ENCODE measurements at places on chromosomes 2 and 18.

- no peak for DNase-seq
Observed at GRCh38 chr18:71995904-71996465, 548.2 kb downstream of the CBLN2 start.

DNA sequence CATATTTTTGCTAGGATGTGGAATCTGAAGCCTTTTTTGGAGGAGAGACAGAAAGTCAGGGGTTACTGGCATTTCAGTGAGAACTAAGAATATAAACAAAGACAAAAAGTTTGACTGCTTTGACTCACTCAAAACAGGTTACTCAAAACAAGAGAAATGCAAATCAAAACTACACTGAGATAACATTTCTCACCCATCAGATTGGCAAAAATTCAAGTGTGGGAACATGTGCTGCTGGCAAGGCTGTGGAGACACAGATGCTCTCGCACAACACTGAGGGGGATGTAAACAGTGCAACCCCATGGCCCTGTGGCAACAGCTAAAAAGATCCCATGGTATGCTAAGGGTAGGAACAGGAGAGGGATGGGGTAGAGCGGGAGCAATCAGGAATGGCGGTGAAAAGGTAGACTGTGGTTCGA is 86.6 kb downstream of the DTNB start:
- peak; percentile 73 for DNase-seq

GRCh38 chr2:236046715-236047114 is 121.5 kb downstream of the GBX2 start:
- DNase-seq = no peak

DNA sequence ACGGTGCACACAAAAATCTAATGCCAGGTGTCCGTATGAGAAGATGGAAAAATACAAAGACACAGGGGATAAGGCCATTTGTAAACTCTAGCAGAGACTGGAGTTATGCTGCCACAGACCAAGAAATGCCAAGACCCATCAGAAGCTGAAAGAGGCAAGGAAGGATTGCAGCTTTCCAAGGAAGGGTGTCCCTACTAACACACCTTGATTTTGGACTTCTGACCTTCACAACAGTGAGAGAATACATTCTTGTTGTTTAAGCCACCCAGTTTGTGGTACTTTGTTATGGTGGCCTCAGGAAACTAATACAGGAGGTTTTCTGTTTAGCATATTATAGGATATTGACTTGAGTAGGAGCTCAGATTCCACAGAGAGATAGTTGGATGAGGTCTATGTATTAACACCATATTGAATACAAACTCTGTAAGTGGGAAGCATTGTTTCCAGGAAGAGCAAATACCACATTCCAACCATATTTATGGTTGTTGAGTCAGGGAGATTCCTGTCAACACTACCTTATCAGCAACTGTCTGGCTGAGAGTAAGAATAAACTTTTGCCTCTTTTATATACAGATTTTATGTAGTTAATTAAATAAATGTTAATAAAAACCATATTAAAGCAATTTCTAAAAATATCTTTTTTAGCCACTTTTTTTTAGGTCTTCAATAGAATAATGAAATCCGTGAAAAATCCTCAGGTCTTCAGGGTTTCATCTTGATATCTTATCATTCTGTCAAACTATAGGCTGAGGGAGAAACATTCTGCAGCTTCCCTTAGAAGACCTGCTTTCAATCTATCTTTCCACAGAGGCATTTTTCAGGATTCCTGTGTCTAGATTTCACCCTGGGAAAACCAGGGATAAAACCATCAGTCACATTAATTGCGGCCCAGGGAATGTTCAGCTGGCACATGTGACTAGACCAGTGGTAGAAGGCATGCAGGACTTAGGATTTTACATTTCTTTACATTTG is 35.4 kb upstream of the HNMT start:
- DNase-seq = no peak

DNA sequence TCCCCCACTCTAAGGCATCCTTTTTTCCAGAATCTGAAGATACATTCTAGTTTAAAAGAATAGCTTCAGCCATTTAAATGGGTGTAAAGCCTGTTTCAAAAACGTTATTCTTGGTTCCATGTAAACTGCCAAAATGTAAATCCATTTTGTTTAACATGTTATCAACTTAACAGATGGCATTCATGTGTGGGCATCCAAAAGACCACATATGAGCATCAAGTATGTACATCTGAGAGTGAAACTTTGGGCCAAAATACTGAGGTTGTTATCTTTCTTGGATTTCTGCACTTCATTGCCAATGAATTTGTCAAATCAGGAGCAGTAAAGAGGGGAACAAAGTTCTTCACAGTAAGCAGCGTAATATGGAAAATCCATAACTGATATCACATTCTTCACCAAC is 395.4 kb downstream of the ZNF804A start:
- no peak for DNase-seq

DNA sequence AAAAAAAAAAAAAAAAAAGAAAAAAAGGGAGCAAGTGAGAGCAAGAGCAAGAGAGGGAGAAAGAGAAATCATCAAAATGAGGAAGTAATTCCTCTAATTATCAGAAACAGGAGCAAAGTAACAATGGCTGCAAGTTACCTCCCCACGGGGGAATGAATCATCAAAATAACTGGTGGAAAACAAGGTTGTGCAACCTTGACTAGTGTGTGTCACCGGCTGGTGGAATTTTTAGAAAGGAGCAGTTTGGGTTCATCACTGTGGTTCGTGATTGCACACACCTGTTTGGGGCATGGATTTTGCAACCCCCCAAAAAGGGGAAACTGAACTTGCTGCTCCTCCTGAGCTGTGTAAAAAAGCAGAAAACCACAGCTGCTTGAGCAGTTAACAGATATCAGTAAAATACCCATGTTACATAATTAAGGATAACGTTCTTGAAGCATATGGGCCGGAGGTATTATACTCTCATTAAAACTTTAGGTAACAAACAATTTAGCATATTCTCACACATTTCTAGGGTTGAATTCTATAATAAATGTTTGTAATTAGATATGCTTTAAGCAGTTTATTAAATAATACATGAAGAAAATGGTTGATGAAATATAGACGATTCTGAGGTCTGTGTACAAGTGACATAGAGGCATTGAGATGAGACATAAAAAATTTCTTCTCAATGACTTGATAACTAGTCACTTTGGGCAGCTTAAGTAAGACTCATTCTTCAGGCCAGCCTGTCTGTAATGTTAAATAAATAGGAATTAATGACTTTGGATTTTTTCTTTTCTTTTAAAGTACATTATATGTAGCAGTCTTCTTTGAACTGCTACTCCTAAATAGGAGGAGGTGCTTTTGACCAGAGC is 184.2 kb upstream of the ZEB2 start:
- no peak for DNase-seq

DNA sequence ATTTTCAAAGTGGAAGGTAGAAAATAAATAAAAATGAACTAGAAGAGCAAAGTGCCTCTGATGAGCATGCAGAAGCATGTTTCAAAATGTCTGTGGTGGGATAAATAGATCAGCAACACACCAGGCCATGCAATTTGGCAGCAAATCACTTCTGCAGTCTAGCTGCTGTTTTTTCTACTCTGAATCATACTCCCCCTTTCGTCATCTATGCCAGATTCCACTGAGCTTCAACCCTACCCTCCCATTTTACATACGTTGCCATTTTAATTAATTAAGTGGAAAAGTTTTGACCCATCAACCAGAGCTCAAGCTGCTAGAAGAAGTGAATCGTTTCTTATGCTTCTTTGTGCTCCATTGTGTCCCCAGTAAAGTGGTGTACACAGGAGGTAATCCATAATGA is 79.3 kb downstream of the NRXN1 start:
- DNase-seq = no peak

- DNase-seq = no peak
Observed at GRCh38 chr18:50401888-50402287, 27.0 kb downstream of the SKA1 start.

GRCh38 chr2:24206242-24206641 is 31.4 kb downstream of the FAM228A start:
- DNase-seq = no peak

- DNase-seq = no peak
Observed at GRCh38 chr2:44944952-44945612, 3.6 kb downstream of the SIX3 start.

- DNase-seq = no peak
Observed at GRCh38 chr2:240229603-240230235, 89.3 kb upstream of the OTOS start.

GRCh38 chr2:234880551-234881211 is 71.1 kb upstream of the SH3BP4 start:
- no peak for DNase-seq

DNA sequence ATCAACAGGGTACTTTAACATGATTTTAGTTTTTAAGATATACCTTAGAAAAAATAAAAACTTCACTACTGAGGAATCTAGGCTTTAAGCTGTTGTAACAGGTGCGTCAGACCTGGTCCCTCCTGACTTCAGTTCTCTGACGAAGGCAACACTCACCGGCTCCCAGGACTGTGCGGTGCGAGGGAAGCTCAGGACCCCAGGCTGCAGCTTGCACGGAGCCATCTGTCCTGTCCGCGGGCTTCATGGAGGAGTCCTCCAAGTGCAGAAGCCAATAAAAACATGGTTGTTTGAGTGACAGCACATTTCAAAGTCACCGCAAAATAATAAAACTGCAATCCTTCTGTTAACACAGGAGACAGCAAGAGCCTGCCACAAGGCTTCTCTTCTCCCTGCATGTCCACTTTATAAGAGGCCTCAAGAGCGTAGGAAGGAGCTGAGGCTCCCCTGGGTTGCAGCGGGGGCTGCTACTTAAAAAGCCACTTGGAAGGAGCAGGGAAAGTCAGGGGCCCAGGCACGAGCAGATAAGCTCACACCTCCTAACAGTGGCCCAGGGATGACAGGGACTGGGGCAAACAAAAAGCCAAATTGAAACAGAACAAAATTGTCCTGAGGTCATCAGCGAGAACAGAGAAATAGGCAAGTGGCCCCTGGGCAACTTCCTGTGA is 4.6 kb downstream of the HJURP start:
- DNase-seq = no peak

GRCh38 chr2:59021786-59022185 is 780.7 kb upstream of the FANCL start:
- DNase-seq = no peak

- no peak for DNase-seq
Observed at GRCh38 chr2:153307223-153307622, 171.3 kb downstream of the RPRM start.
